ENCODE measurements at places on chromosomes 2 and 18.

DNA sequence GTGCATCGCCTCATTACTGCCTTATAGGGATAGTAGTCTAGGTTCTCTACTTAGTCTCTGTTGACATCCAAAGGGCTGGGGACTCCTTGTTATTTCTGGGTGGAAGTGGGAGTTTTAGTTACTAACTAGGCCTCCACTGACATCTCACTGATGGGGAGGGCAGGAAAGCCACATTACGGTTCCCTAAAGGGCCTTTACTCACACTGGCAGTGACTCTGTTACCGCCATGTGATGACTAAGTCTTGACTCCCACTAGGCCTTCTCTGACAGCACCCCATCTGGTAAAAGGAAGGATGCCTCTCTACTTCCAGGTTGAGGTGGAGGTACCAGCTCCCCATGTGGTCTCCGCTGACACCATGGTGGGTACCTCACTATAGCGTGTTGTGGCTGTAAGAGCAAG is 14.0 kb upstream of the BCL2L11 start:
- DNase-seq, result no peak

- no peak for DNase-seq
Measured at GRCh38 chr18:39345321-39345720, 1779.7 kb upstream of the CELF4 start.

- no peak for DNase-seq
Measured at GRCh38 chr2:64029116-64029665, 10.0 kb upstream of the VPS54 start.

- DNase-seq, result no peak
Measured at GRCh38 chr2:145325485-145325884, 805.6 kb upstream of the ZEB2 start.

- DNase-seq, result no peak
Measured at GRCh38 chr2:218733171-218734021, 22.8 kb downstream of the TTLL4 start.

- no peak for DNase-seq
Measured at GRCh38 chr2:45029215-45029614, 20.0 kb upstream of the SIX2 start.

GRCh38 chr18:58898010-58898799 is 33.5 kb downstream of the ZNF532 start:
- no peak for DNase-seq

DNA sequence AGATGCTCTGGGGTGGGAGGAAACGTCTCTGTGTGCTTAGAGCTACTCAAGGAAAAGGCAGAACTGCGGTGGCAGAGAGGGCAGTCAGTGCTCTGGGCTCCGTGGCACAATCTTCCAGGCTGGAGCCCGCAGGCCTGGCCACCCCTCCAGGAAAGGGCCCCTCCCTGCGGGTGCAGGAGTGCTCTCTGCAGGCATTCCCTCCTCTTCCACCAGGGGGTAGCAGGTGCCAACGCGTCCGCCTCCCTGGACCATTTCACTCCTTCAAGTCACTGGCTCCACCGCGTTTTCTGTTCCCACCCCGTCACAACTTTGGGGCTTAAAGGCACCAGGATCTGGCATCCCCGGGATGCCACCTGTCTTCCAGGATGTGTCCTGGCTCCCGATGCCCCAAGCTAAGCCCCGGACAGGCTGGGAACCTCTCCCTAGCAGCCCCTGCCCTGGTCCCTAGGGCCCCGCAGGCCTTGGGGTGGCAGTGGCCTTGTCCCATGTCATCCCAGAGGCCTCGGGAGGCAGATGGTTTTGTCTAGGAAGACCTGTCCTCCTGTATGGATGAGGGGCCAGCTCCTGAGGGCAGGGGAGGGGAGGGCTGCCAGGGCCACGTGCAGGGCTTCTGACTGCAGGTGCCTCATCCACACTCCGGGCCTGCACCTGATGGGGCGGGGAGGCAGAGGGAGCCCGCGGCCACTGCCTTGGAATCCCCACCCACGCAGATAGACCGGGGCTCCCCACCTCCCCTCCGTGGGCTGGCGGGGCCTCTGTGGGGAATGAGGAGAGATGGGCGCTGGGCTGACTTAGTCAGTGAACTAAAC is 26.4 kb downstream of the KCNIP3 start:
- DNase-seq, result no peak

DNA sequence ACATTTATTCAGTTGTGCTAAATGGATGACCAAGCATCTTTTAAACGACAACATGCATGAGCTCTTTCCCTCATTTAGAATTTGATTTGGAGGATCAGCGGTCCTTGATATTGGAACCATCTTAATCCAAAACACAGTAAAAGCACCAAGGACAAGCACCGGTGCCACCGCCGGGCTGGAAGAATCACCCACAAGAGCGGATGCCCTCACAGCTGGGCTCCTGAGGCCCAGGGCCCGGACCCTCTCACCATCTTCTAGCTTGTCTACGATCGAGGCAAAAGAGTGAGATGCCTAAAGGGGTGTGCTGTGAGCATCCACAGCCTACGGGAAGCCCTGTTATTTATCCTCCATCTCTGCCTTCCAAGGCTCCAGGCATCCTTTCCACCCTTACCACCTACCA is 129.5 kb downstream of the ZNF516 start:
- no peak for DNase-seq

GRCh38 chr18:79672490-79673276 is 6.9 kb upstream of the CTDP1 start:
- no peak for DNase-seq

- DNase-seq, result no peak
Measured at GRCh38 chr2:33437297-33437696, 39.2 kb upstream of the RASGRP3 start.

DNA sequence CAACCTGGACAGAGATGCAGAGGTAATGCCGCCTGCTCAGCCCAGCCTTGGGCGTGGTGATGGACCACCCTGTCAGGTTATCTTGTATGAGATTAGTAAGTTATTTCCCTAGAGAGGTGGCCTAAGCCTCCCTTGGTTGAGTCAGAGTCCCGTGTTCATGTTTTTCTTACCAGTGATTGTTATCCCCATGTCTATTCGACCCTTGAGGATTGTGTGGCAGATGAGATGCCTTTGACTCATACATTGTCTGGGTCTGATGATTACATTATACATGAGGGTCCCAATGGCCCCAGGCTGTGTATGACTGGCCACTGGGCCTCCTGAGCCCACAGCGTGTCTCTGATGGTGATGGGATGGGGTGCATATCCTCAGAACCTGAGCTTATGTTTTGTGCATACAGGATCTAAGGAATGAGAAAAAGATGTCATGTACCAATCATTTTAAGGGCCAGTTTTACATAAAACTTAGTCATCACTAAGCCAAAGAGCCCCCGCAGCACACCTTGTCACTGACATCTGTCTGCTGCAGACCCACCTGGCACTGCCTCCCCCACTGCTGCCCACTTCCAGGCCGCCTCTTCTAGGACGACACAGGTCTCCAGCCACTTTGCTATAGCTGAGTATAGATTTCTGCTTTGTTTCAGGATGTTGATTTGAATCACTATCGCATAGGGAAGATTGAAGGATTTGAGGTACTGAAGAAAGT is 7.7 kb downstream of the PPP1R7 start:
- no peak for DNase-seq

GRCh38 chr18:73774811-73775509 is 372.7 kb downstream of the FBXO15 start:
- no peak for DNase-seq

DNA sequence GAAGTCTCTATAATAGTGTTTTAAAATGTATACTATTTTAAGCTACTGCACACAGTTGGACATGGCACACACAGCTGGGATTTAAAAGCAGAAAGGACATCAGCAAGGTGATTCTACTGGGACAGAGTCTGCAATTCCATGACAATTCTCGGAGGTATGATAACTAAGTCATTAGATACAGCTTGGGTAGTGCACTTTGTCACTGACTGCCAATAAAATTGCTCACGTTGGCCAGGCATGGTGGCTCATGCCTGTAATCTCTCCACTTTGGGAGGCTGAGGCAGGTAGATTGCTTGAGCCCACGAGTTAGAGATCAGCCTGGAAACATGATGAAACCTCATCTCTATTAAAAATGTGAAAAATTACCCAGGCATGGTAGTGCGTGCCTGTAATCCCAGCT is 134.1 kb upstream of the SATB2 start:
- DNase-seq, result no peak

DNA sequence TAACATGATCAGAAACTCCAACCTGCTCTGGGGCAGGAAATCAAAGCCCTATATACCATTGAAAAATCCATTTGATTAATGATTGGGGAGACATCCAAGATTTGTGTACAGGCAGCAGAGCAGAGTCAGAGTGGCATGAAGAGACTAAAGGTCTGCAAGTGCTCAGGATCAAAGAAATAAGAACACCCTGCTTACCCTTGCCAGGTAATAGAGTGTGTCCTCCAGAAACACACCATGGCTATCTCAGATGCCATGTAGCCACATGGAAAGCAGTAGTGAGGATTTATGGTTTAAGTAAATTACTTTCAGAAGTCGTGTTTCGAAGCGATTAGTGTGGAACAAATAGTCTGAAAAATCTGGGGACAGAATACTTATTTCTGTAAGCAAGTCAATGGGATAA is 592.9 kb downstream of the SUCLG1 start:
- no peak for DNase-seq

DNA sequence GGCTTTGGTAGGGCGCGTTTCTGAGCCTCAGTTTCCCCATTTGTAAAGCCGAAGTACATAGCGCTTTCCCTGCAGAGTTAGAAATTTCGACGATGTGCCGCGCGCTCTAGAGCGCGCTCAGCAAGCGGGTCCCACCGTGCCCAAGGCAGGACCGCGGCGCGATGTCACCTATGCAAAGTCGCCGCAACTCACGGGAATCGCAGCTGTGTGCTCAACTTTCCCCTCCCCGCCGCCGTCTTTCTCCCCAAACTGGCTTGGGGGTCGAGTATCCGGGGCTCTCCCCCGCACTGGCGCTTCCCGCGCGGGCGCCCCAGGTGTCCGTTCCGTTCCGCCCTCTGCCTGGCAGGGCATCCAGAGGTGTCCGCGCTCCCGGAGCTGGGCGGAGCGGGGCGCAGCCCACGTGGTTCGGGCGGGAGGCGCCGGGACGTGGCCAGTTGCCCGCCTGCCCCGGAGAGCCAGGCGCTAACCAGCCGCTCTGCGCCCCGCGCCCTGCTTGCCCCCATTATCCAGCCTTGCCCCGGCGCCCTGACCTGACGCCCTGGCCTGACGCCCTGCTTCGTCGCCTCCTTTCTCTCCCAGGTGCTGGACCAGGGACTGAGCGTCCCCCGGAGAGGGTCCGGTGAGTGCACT is at the start of gene MLPH:
Gene MLPH (plus strand): TSS at position 433 of the 630 bp plus-strand sequence. CDS start 6,176 bp downstream, outside the sequence.
- no peak for DNase-seq

GRCh38 chr2:37466533-37467222 is 122.2 kb downstream of the QPCT start:
- DNase-seq, result no peak

- DNase-seq, result no peak
Measured at GRCh38 chr2:118246726-118247125, 158.5 kb downstream of the INSIG2 start.

DNA sequence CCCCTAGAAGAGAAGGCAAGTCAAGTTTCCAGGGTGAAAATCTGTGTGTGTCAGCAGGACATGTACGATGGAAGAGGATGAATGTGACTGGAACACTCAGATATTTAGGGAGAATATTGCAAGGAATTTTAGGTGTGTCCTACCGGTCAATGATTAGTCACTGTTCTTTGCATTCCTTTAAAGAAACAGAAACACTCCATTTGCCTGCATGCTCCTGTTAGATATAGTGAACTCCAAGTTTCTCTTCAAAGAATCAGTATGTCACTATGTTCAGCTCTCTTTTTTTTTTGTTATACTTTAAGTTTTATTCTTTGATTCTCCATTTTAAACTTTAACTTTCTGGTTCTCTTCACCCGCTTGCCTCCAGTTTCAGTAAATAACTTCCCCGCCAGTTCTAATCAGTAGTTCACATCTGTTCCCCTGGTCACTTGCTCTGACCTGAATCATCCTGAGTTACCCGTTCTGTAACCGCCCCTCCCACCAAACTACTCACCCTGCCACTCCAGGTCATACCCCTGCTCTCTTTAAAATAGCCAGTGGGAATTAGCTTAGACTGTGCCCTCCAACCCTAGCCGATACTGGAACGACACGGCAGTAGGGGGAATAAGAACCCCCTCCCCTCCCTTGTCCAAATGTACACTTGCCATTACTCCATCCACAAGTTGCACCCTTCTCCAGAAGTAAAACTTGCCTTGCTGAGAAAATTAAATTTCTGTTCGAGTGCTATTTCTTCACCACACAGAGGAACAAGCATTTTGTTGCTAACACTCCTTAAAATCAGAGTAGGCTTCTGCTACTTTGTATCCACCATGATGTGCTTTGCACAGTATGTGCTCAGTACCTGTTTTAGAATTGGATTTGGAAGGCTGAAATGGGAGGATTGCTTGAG is 268.4 kb downstream of the METTL4 start:
- no peak for DNase-seq

- DNase-seq, result no peak
Measured at GRCh38 chr2:189982780-189983394, 79.6 kb downstream of the MSTN start.
